Upper lobe of left lung (tissue), 6 donors: ENCODE measurements at places on chromosomes 2 and 18.
A peak's percentile ranks its signal among the peaks of the same experiment; 100 is the strongest.

GRCh38 chr2:206323486-206323885 is 49.0 kb downstream of the ZDBF2 start:
- H3K36me3 ChIP-seq: no peaks in the 10 kb centered on the region
- H3K27me3 ChIP-seq: no peaks in the 10 kb centered on the region
- DNase-seq: no peak
- H3K4me1 ChIP-seq: no peaks in the 10 kb centered on the region

GRCh38 chr18:11665146-11665545 is 23.9 kb upstream of the GNAL start:
- no peaks in the 10 kb centered on the region for H3K36me3 ChIP-seq
- H3K27ac ChIP-seq: no peak overlapping the region
- DNase-seq: no peak

- H3K27ac ChIP-seq: no peak overlapping the region
- H3K4me1 ChIP-seq: no peaks in the 10 kb centered on the region
- DNase-seq: no peak
- H3K27me3 ChIP-seq: no peaks in the 10 kb centered on the region
Measured at GRCh38 chr18:33873112-33873511, 295.1 kb downstream of the ASXL3 start.

DNA sequence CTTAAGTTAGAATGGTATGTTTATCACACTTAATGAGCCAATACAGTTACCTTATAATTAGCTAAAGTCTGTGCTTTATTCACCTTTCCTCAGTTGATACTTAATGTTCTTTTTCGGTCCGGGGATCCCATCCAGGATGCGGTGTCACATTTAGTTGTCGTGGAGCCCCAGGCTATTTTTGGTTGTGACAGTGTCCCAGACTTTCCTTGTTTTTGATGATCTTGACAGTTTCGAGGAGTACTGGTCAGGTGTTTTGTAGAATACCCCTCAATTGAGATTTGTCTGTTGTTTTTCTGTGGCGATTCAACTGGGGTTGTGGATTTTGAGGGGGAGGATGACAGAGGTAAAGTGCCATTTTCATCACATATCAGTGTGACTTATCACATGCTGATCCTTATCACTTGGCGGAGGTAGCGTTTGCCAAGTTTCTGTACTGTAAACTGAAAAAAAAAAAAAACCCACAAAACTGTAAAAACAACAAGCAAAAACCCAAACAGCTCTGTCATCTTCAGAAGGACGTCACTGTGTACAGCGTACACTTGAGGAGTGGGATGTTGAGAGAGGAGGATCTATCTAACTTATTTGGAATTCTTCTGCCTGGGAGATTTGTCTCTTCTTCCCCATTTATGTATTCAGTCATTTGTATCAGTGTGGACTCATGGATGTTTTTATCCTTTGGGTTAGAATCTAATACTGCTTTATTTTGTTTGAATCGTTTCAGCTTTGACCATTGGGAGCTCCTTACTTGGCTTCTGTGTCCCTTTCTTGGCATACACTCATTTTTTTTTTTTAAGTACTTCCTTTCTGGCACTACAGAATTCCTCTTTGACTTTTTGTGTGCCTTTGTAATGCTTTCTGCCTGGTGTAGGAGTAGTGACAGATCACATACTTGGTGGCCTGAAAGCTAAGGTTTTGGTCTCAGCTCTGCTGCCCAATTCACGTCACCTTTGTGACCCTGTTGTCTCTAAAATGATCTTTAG is 68.1 kb downstream of the FMNL2 start:
- H3K4me3 ChIP-seq: no peak overlapping the region
- peaks cover 54% of the 10 kb centered on the region for H3K4me1 ChIP-seq
- DNase-seq: no peak
- peak overlapping the region; percentile 26 for H3K27ac ChIP-seq

- H3K36me3 ChIP-seq: no peaks in the 10 kb centered on the region
- no peak overlapping the region for H3K4me3 ChIP-seq
- DNase-seq: no peak
- H3K27me3 ChIP-seq: no peaks in the 10 kb centered on the region
- no peak overlapping the region for H3K27ac ChIP-seq
Measured at GRCh38 chr2:240478346-240479110, 43.1 kb downstream of the GPC1 start.

DNA sequence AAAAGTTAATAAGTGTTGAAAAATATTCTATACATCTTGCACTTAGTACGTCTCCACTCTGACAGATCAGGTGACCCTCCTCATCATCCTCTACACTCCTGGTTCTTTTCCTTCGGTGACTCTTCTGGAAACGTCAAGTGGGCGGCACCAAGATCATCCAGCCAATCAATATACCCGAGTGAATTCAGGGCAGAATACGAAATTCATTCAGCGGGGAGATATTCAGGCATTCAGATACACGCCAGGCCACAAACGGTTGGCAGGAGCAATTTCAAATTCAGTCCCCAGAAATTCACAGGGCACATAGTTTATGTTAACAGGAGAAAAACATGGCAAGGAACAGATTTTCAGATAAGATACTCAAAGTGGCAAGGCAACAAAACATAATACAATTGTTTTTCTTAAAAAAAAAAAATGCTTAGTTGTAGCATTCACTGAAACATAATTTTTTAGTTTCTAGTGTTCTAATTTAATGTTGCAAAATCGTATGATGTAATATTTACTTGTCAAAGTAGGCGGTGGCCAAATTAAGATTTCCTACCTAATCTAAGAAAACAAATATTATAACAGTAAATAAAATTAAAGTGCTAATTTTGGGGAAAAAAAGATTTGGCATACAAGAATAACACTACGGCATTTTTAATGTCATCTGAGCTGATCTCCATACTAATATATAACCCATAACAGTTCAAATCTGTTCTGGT is 4.2 kb downstream of the CLK1 start:
- H3K27me3 ChIP-seq: no peaks in the 10 kb centered on the region
- peaks cover 37% of the 10 kb centered on the region for H3K36me3 ChIP-seq
- H3K4me3 ChIP-seq: peak overlapping the region; percentile 72

- peak overlapping the region; percentile 78 for H3K4me3 ChIP-seq
- peaks cover 30% of the 10 kb centered on the region for H3K4me1 ChIP-seq
- peak overlapping the region; percentile 94 for H3K27ac ChIP-seq
- no peaks in the 10 kb centered on the region for H3K36me3 ChIP-seq
- no peak for DNase-seq
Measured at GRCh38 chr18:22164337-22165048, 4.9 kb upstream of the GATA6 start.

DNA sequence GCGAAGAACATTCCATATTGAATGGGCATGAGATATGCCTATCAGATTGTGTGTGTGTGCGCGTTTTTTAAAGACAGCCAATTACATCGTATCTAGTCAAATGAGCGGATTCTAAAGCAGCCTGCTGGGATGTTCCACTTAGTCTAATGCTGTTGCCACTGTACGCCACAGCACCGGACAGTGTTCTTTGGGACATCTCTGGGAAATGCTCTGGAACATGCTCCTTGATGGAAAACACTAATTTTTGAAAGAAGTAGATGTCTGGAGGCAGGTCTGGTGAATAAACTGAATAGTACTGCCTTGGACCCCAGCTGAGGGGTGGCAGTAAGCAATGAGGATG is 3.6 kb upstream of the TMEM150A start:
- H3K27ac ChIP-seq: peak overlapping the region; percentile 91
- no peak overlapping the region for H3K4me3 ChIP-seq
- peaks cover 62% of the 10 kb centered on the region for H3K4me1 ChIP-seq
- H3K27me3 ChIP-seq: no peaks in the 10 kb centered on the region

DNA sequence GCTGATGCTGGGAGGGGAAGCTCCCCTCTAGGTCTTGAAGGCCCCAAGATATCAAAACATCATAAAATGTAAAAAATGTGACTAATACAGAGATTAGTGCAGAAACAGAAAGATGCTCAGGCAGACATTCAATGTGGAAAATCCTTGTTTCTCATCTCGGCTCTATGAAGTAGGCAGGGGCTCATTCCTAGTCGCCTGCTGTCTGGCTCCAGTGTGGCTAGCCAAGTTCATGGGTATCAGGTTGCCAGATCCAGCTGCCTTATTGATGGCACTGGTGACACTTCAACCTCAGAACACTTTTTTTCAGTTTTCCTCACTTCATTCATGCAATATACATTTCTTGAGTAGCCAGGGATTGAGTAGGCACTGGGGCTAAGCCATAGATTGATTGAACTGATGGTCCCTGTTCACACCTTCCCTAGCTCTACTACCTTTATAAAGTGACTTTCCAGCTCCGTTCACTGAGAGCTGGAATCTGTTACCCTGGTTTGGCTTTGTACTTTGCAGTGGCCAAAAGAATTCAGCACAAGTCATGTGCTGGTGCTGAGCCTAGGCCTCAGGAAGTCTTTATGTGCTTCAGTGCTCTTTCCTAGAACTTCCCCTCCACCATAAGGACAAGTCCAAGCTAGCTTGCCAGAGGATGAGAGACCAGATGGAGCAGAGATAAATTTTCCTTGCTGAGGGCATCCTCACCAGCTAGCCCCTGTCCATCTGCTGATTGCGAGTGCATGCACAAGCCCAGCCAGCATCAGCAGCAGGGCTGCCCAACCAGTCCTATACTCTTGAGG is 373.6 kb upstream of the ST6GAL2 start:
- H3K27me3 ChIP-seq: no peaks in the 10 kb centered on the region
- DNase-seq: no peak

DNA sequence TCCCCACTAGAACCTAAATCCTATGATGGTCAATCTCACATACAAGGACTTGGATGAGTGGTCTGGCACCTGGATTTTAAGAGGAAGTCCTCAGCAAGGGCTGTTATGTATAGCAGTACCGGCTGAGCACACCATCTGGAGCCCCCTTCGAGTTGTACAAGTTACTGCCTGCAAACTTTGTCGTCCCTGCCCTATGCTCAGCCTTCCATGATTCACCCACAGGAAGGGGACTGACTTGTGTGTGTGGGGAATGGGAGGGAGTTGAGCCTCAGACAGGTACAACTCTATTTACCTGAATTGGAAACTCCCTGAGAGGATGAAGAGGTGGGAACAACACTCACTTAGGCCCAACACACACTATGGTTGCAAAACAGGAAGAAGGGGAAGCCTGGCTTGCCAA is 186.6 kb downstream of the MYO5B start:
- no peak overlapping the region for H3K27ac ChIP-seq
- no peaks in the 10 kb centered on the region for H3K36me3 ChIP-seq
- H3K4me1 ChIP-seq: peaks cover 5% of the 10 kb centered on the region
- DNase-seq: no peak
- no peak overlapping the region for H3K4me3 ChIP-seq
- no peaks in the 10 kb centered on the region for H3K27me3 ChIP-seq

DNA sequence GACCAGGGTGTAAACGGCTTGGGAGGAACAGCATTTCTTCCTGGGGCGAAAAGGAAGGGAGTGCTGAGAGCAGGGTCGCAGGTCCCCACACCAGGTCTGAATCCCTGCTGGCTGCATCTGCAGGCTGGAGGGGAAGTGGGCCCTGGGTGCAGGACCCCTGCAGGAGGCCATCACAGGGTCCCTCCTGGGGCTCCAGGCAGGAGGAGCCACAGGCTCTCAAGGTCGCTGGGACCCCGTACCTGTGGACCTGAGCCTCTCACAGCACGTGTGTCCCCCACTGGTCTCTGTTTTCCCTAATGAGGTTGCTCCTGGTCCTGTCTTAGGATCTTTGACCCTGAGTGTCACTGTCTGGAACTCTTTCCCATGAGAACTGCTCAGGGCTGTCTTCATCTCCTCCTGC is 147.8 kb upstream of the ZNF236 start:
- no peak for DNase-seq
- H3K27me3 ChIP-seq: no peaks in the 10 kb centered on the region
- no peak overlapping the region for H3K27ac ChIP-seq
- H3K4me3 ChIP-seq: no peak overlapping the region
- H3K36me3 ChIP-seq: no peaks in the 10 kb centered on the region

- H3K4me1 ChIP-seq: no peaks in the 10 kb centered on the region
- H3K27me3 ChIP-seq: no peaks in the 10 kb centered on the region
- DNase-seq: no peak
- H3K27ac ChIP-seq: no peak overlapping the region
- H3K4me3 ChIP-seq: no peak overlapping the region
Measured at GRCh38 chr18:9062418-9062751, 40.1 kb upstream of the NDUFV2 start.

DNA sequence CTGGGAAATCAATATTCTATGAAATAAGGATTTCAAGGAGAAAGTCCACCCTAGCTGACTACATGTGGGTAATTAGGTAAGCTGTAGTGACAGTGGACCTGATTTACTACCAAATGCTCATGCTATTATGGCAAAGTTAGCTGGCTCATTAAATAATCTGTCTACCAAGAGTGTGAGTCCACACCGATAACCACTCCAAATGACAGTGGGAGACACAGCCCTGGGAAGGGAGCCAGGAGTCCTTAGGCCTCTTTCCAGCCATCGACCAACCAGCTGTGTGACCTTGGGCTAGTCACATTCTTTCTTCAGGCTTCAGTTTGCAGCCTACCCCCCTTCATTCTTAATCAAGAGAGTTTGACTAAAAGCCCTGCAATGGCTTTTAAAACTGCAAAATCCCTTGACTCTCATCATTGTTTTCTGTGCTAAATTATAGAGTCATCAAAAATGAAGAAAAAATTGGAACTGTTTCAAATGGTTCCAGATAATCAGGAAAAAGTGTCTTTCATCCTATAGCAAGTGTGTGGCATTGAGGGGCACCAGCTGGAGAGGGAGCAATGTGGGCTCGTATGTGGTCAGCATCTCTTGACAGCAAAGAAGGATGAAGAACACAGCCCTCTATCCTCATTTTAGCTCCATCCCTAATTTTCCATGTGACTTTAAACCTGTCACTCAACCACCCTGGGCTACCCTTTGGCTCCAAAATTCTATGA is 45.6 kb upstream of the SLC14A2 start:
- DNase-seq: no peak
- H3K36me3 ChIP-seq: no peaks in the 10 kb centered on the region
- no peaks in the 10 kb centered on the region for H3K27me3 ChIP-seq
- no peak overlapping the region for H3K27ac ChIP-seq
- no peak overlapping the region for H3K4me3 ChIP-seq

- DNase-seq: peak; percentile 66
- no peak overlapping the region for H3K27ac ChIP-seq
- H3K4me3 ChIP-seq: no peak overlapping the region
- no peaks in the 10 kb centered on the region for H3K36me3 ChIP-seq
- H3K4me1 ChIP-seq: no peaks in the 10 kb centered on the region
Measured at GRCh38 chr2:1886405-1886992, 142.2 kb upstream of the PXDN start.

DNA sequence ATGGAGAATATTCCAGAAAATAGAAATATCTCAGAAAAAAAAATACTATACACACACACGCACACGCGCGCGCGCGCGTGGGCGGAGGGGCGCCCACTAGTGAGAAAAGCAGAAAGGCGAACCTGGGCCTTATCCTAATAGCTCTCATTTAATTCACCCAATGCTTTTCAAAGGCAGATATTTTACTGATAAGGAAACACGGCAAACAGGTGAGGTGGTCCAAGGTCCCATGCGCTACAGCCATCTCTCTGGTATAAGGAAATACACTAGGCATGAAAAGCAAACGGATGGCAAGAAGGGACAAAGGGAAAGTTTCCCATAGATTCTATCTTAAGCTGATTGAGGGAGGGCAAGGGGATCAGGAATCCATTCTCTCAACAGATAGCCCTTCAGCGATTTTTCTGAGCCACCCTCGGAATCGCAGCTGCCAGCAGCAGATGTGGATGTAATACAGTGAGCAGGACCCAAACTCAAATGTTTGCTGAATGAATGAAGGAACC is 136.7 kb downstream of the TMEM247 start:
- H3K4me1 ChIP-seq: peaks cover 13% of the 10 kb centered on the region
- H3K27ac ChIP-seq: peak overlapping the region; percentile 95
- H3K36me3 ChIP-seq: peaks cover 12% of the 10 kb centered on the region
- H3K27me3 ChIP-seq: no peaks in the 10 kb centered on the region
